NCI-H1694 treated with DMSO at 0.1 percent for 48 hours (cell line): ENCODE measurements at places on chromosomes 12 and 14.

DNA sequence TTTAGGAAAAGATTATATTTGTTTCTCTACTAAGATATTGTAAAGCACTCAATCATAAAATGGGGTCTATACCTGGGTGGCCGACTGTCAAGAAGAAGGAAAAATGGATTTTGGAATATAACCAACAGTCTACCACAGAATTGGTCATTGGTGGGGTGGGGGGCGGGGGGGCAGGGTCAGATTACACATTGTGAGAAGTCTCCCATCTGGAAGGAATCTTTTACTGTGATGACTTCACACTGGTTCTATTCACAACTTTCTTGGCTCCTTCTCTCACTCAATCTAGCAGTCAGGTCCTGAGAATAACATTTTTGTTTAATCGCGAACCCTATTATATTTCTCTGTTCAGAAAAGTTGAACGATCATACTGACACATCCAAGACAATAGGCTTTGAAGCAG is 8.7 kb upstream of the CLEC4E start:
- no peak for DNase-seq

DNA sequence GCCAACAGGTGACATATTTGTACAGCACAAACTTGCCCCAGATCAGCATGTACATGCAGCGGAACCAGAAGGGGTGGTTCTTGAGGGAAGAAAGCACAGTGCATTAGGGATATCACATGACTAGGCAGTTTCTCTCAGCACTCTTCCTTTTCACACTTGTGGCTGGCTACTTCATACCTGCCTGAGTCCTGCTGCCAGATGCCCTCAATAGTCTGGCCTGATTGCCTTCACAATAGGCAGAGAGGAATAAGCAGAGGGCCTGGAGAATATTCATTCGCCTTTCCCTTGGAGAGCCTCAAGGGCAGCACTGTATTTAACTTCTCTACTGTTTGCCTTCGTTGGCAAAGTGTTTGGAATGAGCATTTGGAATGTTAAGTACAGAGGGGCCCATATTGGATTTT is 7.9 kb downstream of the EMG1 start:
- DNase-seq, result no peak

DNA sequence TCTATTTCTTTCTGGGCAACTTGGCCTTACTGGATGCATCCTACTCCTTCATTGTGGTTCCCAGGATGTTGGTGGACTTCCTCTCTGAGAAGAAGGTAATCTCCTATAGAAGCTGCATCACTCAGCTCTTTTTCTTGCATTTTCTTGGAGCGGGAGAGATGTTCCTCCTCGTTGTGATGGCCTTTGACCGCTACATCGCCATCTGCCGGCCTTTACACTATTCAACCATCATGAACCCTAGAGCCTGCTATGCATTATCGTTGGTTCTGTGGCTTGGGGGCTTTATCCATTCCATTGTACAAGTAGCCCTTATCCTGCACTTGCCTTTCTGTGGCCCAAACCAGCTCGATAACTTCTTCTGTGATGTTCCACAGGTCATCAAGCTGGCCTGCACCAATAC is 5.3 kb downstream of the OR4N5 start:
- DNase-seq, result no peak

DNA sequence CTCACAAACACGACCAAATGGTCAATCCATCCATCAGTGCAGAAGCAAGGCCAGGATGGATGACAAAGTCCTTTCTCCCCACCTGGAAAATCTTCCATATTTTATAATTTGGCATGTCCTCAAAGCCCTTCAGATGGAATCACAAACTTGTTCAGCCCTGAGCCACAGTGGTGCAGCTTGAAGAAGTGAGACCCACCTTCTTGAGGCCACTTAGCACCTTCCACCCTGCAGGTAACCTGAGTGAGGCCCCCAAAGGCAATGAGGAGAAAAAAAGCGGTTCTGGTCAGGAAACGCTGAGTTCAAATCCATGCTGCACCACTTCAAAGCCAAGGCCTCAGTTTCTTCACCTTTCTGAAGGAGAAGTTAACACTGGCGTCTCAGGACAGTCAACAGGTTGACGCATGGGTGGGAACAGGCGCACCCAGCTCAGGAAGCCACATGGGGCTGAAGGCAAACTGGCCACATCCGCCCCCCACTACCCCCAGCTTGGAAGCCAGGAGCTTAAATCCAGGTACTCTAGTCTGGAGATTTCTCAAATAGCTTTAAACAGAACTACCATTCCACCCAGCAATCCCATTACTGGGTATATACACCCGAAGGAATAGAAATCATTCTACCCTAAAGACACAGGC is 320.4 kb downstream of the BCL11B start:
- no peak for DNase-seq

DNA sequence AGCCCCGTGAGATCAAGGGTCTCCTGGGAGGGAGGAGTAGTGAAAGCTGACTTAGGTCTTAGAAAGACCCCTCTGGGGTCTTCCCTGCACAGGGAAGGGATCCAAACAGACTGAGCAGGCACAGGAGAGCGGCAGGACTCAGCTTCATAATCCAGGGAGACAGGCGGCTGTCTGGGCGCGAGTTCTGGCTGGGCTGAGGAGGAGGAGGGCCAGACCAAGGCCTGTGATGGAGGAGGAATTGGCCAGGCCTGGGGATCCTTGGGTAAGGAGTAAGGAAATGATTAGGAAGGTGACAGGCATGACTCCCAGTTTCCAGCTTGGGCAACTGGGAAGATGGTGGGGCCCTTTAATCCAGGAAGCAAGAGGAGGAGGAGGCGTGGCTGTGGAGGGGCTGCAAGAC is 93.1 kb downstream of the DICER1 start:
- DNase-seq, result no peak

DNA sequence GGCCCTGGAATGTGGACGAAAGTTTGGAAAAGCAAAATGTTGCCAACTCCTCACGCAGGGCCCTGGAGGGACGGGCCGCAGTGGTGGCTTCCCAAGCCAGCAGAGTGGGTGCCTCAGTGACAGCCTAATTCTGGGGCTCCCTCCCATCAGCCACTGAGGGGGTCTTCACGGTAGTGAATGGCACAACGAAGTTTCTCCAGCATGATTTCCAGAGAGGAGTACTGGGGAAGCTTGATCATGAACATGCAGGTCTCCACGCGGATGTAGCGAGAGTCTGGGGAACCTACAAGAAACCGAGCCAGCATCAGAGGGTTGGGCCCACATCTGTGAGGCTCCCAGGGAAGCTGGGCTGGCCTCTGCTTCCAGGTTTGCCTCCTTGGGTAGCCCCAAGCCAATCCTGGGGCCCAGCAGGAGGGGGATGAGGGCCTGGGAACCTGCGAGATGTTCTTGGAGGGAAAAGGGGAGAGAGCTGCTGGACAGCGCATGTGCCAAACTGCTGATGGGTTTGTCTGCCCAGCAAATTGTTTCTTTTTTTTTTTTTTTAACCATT is 37.0 kb downstream of the TRAFD1 start:
- DNase-seq, result no peak
